HTR-8/SVneo (cell line): ENCODE measurements at places on chromosomes 7 and 10.

- DNase-seq: no peak
Observed at GRCh38 chr7:73824986-73825385, 5.8 kb upstream of the CLDN4 start.

DNA sequence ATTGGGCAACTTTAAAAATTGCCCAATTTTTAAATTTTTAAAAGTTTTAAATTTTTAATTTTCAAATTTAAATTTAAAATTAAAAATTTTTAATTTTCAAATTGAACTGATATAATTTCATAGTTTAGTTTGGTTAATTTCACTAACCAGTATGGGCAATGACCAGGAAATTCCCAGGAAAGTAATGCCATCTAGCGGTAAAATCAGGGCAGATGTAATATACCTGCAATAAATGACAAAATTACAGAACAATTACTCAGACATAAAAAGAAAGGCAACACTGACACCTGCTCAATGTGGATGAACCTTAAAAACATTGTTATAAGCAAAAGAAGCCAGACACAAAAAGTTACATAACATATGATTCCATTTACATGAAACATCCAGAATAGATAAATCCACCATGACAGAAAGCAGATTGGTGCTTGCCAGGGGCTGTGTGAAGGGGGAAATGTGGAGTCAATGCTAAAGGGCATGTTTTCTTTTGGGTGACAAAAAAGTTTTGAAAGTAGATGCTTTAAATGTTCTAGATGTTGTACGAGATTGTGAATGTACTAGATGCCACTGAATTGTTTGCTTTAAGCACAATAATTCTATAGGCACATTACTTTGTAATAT, 28.6 kb upstream of the SLC16A12 start:
- DNase-seq: peak; percentile 55

DNA sequence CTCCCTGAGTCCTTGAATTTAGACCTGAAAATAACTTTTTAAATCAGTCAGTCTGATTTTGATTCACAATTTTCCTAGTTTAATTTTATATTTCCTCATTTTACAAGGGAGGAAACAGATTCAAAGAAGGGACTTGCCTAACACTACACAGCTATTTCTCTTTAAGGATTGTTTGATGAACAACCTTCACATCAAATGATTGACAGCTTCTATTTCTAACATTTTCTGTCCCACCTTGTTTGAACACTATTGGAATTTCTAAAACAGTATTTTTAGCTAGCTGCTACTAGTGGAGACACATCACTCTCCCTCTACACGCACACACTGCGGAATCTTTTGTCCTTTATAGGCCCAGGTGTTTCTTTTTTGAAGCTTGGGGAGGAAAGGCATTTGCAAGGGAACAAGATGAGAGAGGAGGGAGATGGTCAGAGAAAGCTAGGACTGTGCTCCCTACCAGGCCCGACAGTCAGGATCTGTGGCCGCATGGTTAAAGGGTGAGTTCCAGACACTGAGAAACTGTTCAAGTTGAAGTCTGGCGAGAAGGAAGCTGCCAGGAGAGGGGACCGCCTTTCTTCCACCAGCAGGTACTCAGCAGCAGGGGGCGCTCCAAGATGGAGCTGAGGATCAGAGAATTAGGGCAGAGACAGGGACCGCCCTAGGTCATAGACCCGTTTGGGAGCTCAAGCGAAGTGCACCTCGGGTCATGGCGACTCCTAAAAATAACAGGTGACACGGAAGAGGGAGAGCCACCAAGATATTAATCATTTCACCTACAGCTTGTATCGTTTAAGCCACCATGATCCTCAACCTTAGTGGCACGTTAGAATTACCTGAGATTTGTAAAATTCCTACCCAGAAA, 49.7 kb downstream of the DNAJC12 start:
- DNase-seq: peak; percentile 23

DNA sequence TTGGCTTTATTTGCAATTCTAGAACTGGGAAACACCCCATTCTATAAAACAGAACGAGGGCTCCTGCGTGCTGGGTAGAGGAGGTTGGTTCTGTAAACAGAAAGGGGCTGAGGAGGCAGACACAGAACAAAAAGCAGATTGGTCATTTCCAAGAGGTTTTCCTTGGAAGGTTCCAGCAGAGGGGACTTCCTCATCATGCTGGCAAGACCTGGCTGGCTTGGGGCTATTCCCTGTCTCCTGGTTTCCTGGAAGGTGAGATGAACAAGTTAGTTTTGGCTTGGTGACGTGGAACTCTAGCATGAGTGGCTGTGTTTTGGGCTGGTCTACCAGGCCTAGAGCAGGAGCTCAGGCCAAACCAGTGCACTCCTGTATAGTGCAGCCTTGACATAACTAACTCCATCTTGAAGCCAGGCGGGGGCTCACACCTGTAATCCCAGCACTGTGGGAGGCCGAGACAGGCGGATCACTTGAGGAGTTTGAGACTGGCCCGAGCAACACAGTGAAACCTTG, 26.1 kb upstream of the DNAJB6 start:
- DNase-seq: no peak

DNA sequence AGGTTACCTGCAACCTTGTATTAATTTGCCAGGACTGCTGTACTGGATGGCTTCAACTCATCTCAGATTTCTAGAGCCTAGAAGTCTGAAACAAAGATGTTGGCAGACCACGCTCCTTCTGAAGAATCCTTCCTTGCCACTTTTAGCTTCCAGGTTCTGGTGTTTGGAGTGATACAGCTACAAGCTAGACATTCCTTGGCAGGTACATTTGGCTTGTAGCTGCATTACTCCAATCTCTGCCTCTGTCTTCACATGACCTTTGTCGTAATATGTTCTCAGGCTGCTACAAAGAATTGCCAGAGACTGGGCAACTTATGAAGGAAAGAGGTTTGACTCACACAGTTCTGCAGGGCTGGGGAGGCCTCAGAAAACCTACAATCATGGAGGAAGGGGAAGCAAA, 146.3 kb downstream of the GALNT17 start:
- no peak for DNase-seq

DNA sequence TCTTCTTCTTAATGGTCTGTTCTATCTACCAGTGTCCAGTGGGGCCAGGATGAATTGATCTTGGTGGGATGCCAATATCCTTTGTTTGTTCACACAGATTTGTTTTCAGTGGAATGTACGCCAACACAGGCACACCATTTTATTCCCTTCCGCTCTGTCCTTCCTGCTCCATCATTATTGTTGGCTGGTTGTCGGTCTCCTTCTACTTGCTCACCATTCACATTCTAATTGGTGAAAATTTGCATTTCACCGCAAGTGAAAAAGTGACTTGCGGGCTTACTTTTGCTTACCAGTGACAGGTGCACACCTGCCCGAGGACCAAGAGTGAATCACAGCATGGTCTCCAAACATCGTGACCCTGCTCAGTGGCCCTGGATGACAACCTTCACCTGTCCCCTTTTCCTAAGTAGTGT, 148.3 kb downstream of the NOC3L start:
- DNase-seq: no peak

GRCh38 chr7:142626420-142627035, 122.7 kb upstream of the PRSS1 start:
- no peak for DNase-seq

- DNase-seq: no peak
Observed at GRCh38 chr10:119211176-119211575, 3.8 kb downstream of the GRK5 start.

DNA sequence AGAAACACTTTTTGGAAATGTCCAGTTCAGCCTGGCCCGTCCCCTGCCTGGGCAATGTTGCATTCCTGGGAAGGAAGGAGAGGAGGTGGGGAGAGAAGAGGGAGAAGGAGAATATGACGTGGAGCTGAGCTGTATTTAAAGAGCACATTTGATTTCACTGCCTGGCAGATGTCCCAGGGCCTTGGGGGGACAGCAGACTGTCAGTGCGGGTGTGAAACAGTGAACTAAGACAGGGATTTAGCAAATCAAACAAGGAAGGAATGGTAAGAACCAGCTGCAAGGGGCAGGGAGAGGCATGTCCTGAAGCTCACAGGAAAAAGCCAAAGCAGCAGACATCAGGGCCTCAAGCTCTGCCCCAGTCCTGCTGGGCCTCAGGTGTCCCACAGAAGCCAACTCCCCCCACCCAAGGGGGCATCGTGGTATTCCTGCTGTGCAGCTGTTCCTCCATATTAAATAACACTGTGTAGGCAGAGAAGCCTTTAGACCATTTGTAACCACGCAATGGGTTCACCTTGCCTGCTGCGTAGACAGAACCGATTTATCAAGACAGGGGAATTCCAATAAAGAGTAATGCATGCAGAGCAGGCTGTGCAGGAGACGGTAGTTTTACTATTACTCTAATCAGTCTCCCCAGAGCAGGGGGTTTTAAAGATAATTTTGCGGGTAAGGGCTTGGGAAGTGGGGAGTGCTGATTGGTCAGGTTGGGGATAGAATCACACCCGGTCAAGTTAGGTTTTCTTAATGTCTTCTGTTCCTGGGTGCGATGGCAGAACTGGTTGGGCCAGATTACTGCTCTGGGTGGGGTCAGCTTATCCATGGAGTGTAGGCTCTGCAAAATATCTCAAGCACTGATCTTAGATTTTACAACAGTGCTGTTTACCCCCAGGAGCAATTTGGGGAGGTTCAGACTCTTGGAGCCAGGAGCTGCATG, 18.3 kb downstream of the LEP start:
- no peak for DNase-seq

GRCh38 chr10:13352519-13352918, 4.4 kb upstream of the SEPHS1 start:
- DNase-seq: no peak

GRCh38 chr10:77865580-77866324, 60.8 kb downstream of the DLG5 start:
- no peak for DNase-seq

DNA sequence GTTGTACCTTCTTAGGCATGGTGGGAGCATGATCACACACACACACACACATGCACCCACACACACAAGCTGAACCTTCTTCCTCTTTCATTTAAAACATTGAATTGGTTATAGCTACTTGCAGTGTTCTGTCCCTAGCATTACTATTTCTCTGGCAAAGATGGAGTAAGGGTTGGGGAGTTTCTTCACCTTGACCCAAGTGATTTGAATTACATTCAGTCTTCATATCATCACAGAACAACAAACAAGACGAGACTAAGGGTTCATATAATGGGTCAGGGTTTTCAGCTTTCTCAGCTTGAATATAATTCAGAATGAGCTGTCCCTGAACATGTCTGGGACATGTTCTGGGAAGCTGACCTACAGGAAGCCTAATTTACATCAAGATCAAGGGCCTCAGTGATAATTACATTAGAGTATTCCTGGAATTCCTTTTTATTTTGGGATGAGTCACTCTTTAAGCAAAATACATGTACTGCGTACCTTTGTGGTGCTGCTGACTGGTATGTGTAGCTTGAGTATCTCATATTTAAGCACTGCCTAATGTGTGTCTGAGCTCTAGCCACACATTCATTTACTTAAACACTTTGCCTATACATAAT, 213.5 kb upstream of the TMEM229A start:
- no peak for DNase-seq
